Activated T-cell treated with anti-CD3 and anti-CD28 coated beads for 1 hour (primary cell): ENCODE measurements at places on chromosomes 3 and 15.

DNA sequence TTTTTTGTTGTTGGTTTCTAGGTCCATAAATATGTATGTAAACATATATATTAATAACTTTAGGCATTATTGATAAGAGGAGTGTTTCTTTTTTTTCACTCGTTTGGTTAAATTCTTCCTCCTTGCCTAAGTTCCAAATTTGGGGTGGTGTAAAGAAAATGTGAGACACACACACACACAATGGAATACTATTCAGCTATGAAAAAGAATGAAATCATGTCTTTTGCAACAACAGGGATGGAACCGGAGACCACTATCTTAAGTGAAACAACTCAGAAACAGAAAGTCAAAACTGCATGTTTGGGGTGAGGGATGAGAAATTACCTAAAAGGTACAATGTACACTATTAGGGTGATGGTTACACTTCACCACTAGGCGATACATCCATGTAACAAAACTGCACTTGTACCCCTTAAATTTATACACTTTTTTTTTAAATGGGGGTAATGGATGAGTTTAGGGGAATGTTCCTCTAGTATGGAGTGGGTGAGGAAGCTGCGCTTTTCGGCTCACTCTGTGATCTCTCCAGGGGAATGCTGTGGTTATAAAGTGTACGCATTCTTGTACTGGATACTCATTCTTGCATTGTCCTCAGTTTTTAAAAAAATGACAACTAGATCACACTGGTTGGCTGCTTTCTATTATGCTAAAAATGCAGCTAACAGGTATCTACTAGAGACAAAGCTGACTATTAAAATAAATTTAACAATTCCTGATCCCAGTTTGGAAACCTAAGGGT, 50.8 kb upstream of the PPARG start:
- no peak for DNase-seq

GRCh38 chr3:59425942-59426341, 376.1 kb upstream of the CFAP20DC start:
- peak; percentile 6 for DNase-seq

DNA sequence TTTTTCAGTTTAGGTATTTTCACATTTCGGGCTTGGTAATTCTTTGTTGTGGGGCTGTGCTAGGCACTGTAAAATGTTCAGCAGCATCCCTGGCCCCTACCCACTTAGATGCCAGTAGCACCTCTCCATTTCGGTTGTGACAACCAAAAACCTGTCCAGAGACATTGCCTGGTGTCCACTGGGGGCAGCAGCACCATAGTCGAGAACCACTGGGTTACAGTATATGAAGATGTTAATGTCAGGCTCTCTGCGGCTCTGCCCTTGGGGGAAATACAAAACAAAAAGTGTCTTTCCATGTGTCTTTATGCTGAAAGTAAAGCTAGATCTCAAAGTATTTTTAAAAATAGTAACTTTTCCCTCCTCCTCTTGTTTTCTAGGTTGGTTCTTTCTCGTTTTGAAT, 177.2 kb downstream of the ITPR1 start:
- DNase-seq, result no peak

- DNase-seq, result no peak
Measured at GRCh38 chr15:25345943-25346342, 92.9 kb downstream of the UBE3A start.

- no peak for DNase-seq
Measured at GRCh38 chr3:127177226-127177625, 15.7 kb upstream of the PRR23E start.

DNA sequence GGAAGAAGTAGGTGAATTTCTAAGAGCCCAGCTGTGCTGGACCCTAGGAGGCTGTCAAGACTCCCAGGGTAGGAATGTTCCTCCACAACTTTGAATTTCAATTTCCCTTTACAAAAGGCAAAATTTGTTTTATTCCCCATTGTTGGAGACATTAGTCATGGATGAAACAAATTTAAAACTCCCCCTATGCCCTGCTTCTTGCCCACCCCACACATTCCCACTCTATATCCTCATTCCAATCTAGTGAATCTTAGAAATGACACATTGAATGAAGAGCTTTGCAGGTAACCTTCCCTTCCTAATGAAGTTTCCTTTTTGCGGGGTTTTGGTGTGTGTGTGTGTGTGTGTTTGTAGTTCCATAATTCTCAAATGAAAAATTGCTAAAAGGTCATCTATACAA, 72.6 kb downstream of the CCNL1 start:
- DNase-seq, result no peak

- no peak for DNase-seq
Measured at GRCh38 chr15:49987198-49987785, 131.7 kb downstream of the ATP8B4 start.

DNA sequence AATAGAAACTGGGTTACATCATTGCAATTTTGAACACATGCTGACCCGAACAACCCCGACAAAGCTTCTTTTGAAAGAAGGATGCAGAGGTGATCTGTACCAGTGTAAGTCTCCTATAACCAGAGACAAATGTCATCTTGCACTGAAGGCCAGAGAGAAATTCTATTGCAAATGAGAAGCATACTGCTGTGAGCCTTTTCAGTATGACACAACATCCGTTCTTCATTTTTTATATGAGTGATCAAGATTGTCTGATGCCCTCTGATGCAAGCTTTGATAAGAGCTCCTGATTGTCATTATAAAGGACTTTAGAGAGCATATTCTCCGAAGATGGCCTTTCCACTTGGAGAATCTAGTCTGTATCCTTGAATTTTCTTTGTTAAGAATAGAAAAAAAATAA, 36.9 kb downstream of the PCOLCE2 start:
- no peak for DNase-seq

- DNase-seq, result no peak
Measured at GRCh38 chr3:10876661-10877060, 60.6 kb downstream of the SLC6A11 start.

DNA sequence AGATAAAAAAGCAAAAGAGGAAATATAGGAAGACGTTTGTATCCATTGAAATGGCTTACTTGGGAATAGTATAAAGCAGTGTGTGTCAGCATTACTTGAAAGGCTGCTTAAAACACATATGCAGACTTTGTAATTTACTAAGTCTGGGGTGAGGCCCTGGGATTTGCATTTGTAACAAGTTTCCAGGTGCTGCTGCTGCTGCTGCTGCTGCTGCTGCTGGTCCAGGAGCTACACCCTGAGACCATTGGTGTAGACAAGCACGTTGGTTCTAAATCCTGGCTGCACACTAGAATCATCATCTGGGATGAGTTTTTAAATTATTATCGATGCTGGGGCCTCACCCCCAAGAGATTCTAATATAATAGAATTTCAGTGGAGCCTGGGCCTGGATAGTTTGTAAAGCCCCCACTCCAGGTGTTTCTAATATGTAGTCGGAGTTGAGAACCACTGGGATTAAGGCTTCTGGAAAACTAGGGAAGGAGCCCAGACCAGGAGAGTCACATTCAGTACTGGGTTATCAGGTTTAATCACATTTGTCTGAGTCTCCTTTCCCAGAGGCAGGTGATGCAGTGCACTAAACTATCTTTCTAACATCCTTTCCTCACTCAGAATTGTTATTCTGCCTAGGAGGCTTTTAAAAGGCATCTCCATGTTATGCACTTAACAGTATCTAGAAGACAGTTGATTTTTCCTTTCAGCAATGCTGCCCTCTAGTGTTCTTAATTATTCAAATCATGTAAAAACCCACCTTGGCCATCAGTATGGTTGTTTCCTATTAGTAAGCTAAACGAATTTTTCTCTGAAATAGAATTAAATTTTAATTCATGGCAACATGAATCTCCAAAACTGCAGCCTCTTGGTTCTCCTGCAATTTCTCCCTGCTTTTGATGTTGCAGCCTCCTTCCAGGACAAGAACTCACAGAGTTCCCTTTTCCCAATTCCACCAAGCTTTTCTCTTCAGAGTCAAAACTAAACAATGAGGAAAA, 45.4 kb downstream of the SSR3 start:
- no peak for DNase-seq

DNA sequence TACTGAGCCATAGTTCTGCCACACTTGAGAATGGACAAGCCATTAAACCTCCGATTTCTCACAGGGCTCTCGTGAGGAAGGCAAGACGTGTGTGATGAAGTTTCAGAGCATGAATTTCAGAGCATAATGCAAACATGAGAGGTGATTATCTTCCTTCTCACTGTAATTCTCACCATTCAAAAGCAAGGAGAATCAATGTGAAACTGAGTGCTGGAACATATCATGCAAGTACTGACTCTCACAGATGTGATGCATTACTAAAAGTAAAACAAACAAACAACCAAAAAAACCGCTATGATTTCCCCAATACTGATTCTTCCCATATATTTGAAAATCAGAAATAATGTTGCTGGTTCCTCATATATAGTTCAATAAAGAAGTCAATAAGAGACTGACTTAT, 23.7 kb downstream of the P3H2 start:
- no peak for DNase-seq

- no peak for DNase-seq
Measured at GRCh38 chr3:143135150-143135549, 15.6 kb downstream of the CHST2 start.

DNA sequence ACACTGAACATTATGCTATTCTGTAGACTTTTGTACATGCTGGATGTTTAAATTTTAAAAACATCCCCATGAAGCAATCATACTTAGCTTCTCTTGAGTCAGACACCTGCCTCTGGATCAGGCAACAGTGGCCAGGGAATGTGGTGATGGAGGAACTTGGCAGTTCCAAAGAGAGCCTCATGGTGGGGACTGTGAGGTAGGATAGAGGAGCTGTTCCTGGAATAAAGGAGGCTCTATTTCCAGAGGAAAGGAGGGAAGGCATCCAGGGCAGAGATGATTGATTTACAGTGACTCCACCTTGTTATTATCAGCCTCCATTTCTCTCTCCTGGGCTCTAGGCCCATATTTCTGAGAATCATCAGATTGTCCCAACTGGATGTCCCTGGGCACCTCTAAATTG, 35.0 kb upstream of the ABHD17C start:
- DNase-seq, result no peak

DNA sequence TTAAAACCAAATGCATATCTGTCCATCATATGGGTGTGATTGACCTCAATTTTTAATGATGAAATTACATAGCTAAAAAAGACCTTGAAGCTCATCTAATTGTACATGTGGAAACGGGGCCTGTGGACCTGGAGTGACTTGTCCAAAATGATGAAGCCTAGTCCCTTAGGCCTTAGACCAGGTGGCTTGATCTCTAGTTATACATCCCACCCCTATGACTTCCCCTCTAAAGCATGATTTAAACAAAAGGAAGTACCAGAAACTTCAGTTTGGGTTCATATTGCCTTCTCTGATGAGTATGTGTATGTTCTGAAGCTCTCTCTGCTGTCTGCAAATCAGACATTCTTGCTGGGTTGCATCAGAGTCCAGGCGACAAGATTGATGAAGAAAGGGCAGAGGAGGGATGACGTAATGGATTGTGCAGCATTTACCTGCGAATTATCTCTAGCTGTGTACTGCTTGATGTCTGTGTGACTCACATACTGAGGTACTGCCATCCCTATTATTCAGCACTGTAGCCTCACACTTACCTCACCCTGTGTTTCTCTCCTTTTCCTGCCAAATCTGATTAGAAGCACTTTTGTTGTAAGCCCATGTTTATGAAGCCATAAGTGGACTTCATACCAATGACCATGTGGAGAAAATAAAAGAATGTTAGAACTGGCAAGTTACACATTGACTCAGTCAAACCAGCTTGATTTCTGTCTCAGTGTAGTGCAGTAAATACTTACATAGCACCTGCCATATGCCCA, 111.5 kb downstream of the FILIP1L start:
- no peak for DNase-seq
